ENCODE measurements at places on chromosomes 2 and 18. TPM values are rescaled to one million over a fixed set of nuclear protein-coding genes. Genes with fewer than 3 reads are reported as not detected.

DNA sequence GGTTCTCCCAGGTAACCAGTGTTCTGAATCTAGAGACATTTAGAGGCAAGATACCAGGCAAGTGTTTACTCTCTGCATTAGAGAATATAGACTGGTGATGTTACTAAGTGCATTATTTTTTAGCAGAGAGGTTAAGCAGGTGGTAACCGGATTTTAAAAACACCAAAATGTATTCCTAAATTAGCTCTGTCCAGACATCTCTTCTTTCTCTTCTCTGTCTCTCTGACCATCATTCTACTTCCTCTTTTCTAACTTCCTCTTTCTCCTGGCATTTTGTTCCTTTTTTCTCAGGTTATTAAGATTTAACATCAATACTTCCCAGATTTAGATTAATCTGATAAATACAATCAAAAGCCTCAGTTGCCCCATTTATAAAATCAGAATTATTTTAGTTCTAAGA lies 31.7 kb upstream of the DYNC1I2 start:
- no peak for DNase-seq

DNA sequence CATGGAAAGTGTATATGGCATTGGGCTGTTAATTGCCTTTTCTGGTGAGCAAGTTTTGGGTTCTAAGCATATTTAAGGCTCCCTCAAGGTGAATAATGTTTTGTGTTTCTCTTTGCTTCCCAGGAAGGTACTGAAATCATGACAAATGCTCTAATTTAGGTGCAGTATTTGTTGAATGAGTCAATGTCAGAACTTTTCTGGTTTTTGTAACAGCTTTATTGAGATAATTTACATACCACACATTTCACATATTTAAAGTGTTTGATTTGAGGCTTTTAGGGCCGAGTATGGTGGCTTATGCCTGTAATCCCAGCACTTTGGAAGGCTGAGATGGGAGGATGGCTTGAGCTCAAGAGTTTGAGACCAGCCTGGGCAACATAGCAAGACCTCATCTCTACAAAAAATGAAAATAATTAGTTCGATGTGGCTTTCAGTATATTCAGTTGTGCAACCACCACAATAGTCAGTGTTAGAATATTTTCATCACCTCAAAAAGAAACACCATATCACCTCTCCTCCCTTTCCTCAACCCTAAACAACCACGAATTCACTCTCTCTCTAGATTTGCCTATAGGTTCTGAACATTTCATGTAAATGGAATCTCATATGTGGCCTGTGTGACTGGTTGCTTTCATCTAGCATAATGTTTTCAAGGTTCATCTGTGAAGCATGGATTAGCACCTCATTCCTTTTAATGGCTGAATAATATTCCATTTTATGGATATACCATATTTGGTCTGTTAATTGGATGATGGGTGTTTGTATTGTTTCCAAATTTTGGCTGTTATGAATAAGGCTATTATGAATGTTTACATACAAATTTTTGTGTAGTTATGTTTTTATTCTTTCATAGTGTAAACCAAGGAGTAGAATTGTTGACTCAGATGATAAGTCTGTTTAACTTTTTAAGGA lies 54.9 kb downstream of the MGAT5 start:
- no peak for DNase-seq

DNA sequence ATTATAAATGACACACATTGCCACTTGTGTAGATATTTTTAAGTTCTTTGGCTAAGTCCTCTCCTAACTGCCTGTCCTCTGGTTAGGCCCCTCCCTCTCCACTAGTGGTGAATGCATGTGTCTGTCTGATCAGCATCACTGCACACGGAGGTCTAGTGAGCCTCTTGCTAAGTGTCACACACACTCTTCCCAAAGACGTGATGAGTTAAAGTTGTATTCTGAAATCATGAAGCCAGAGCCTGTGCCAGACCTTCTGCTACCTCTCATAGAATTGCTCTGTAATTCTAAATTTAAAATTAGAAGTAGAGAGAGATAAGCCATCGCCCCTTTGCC lies 41.3 kb downstream of the RALB start:
- DNase-seq: no peak

DNA sequence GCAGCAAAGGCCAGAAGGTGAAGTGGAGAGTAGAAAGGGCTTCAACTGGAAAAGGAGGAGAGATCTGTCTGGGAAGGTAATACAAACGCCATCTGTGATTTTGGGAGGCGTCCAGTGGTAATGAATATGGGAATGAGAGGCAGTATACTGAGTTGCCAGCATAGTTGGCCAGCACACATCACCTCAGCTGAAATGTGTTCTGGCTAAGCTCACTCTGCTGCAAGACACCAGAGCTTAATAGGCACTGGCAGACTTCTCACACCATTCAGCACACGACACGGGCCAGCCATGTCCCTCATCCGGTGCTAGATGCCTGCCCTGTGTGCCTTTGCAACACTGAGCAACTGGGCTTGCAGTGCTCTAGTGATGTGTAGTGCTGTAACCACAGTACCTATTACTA lies 277.1 kb downstream of the PIEZO2 start:
- no peak for DNase-seq

DNA sequence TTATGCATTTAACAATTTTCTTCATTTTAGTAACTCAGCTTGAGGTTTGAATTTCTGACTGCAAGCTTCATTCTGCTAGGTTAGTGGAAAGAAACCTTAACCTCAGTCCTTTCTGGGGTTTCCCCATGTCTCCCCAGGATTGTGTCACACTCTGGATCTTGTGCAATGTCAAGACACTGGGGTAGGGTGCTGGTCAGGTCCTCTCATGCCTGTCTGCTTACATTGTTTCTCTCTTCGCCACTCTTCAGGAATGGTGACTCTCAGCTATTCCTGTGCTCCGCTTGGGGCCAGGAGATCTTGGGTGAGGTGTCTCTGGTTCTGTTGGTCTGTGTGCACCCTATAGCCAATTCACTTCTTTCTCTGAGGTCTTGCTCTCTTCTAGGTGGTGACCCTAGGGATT lies 23.9 kb downstream of the CTLA4 start:
- peak; percentile 72 for DNase-seq

The CAVIN2 gene
- 16.4 TPM for total RNA-seq

- DNase-seq: peak; percentile 82
Measured at GRCh38 chr2:170812710-170813600, 3.7 kb upstream of the GAD1 start.

DNA sequence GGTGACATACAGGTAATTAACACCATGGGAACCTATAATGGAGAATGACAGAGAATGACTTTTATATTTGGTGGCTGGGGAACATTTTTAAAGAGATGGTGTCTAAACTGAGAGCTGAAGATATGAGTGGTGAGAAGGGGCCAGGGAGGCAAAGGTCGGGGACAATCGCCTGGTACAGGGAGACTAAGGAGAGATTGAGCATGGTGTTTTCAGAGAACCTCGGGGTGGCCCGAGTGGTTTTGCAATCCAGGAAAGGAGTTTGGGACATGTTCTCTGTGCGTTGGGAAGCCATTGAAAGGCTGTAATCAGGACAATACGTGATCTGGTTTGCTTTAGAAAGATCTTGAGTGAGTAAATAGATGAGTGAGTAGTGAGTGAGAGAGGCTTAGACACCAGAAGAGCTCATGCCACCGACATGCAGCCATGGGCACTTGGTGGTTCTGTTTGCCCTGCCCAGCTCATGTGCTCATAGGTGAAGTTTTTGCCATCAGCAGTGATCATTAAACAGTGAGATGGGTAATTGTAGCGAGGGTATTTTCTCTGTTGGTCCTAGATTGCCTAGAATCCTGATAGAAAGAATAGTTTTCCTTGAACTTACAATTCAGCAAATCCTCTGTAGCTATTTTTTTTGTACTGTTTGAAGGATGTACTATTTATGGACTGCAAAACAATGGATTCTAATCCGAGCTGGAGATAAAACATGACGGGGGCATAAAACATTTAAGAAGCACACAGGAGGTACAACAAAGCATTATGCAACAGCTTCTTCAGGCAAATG lies 114.7 kb downstream of the SH3RF3 start:
- no peak for DNase-seq

DNA sequence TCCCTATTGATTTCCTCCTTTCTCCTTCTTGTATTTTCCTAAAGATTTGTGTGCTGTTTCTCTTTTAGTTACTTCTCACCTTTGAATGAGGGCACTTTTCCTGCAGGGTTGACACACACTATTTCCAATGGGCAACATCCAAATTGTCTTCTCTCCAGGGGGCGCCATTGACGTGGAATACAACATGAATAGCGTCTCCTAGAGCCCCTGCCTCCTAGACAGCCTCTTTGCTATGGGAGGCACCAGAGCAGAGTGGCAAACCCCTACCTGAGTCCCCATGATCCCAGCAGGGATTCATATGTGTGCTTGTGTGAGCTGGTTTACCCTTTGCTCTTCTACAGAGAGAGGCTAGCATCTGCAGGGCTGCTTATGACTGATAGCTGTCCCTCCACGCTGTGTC lies 61.3 kb upstream of the ITSN2 start:
- peak; percentile 75 for DNase-seq

The ONECUT2 gene
- 0.49 TPM for total RNA-seq

GRCh38 chr2:129713337-129713736 lies 266.1 kb upstream of the RAB6C start:
- DNase-seq: no peak

DNA sequence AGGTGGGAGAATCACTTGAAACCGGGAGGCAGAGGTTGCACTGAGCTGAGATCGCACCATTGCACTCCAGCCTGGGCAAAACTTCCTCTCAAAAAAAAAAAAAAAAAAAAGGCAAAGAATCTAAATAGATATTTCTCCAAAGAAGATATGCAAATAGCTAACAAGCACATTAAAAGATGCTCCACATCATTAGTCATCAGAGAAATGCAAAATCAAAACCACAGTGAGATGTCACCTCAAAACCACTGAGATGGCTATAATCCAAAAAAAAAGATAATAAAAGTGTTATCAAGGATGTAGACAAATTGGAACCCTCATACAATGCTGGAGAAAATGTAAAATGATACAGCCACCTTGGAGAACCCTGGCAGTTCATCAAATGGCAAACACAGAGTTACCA lies 8.4 kb downstream of the ST8SIA5 start:
- no peak for DNase-seq

The MC4R gene
- not detected for total RNA-seq

GRCh38 chr2:111626037-111626864 lies 257.7 kb downstream of the ANAPC1 start:
- DNase-seq: peak; percentile 27

DNA sequence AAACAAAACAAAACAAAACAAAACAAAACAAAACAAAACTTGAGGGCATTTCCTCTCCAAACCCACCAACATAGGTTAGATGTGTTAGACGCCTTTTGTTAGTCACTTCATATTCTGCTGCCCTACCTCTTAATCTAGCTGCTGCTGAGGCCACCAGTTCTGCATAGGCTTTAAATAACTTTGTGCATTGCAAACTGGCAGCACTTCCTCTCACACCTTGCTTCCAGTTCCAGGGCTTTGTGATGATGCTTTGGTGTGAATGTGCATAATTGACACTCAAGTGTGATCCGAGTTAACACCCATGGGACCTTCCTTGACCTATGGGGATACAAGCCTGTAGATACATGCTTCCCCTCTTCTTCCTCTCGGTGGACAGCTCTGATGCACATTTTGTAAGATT lies 2.3 kb upstream of the SERPINB11 start:
- no peak for DNase-seq

DNA sequence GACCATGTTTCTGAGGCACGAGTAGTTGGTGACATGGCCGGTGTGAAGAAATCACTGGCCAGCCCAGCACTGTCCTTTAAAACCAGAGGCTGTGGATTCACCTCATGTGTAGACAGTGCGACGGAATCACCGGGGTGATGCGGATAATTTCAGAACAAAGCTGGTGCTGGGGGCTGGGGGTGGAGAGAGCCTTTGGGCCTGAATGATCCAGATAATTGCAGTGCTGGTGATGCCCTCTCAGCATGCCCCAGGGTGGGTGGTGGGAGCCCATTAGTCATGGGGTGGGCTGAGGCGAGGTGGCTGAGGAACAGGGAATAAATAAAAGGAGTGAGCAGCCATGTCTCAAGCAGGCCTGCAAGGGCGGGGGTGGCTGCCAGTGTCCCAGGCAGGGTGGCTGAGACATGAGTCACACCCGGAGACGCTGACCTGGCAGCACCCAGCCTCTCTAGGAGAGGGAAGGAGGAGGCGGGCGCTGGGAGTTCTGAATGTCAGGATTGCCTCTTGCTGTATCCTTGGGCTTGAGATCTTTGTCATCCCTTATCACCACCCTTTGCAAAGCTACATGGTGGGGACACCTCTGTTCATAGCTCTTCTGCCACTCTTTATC lies 151.1 kb upstream of the MSH6 start:
- peak; percentile 81 for DNase-seq

DNA sequence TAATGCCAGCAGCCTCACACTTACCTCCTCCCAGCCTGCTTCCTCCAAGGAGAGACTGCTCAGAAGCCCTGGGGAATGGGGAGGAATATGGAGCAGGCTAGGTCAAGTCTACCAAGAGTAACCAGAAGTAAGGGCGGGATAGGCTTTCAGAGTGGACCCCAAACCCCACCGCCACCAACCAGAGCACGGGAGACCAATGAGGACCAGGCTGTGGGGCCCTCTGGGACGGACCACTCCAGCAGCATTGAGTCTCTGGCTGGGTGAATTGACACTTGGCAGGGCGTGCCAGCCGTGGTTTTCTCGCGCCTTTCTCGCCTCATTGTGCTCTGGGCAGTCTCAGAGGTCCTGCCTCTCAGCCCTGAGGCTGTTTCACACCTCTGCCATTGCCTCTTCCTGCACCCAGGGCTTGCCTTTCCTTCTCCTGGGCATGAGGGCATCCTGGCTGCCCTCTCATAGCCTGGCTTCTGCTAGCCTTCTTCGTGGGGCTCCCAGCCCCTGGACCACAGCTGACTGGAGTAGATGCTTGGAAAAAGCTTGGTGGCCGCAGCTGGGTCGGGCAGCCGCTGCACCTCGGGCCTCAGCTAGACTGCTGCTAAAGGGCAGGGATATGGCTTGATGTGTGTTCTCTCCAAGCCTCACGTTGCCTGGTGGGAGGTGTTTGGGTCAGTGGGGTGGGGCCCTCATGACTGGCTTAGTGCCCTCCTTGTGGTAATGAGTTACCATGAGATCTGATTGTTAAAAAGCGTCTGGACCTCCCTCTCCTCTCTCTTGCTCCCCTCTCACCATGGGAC lies 40.5 kb upstream of the HS6ST1 start:
- no peak for DNase-seq

The XDH gene
- 47.5 TPM for total RNA-seq

GRCh38 chr2:213101692-213102460 lies 49.5 kb downstream of the IKZF2 start:
- DNase-seq: no peak

DNA sequence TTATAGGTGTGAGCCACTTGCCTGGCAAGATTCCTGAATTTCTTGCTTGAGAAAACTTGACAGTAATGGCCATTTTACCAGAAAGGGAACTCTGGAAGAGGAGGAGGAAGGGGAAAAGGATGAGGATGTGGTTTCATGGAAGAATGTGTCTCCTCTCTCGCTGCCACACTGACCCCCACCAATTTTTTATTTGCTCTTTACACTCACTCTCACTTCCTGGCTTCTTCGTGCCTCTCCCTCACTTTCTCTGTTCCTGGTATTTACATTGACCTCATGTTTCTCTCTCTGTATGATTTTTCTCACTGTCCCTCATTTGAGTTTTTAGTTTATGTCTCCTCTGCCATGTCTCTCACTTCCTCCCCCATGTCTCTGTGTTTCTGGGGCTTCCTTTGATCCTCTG lies 134.5 kb upstream of the CAB39 start:
- DNase-seq: no peak

Data from MCF 10A (cell line).